Stimulated activated CD4-positive, alpha-beta T cell treated with anti-CD3 and anti-CD28 coated beads, TNF-alpha, amount 100 ng/mL, for 4 hours (primary cell): ENCODE measurements at places on chromosomes 11 and 22.

- DNase-seq, result peak; percentile 26
These were observed 100.2 kb upstream of the GAL start for GRCh38 chr11:68584097-68584496.

DNA sequence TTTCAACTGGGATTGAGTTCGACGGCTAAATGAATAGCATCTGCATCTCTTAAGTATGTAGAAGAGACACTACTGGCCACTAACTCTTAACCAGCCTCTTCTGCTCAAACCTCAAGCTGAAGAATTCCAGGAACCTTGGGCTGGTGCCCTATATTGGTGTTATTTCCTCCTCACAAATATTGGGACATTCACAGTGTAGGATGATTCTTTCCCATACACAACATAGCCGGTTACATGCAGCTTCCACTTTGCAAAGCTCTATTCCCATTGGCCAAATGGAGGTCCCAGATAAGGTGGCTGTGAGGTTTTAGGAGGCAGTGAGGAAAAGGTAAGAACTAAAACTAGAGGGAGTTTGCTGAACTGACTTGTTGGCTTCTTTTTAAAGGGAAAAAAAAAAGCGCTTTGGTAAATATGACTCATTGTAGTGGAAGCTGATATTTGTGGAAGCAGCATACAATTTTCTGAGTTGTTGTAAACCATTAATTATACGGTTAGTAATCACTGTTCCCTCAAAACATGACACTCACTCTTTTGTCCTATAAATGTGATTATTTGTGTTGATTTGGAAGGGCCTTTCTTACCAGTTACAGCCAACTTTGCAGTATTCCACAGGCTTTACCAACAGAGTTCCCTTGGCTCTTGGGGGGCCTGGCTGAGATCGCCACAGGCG lies 17.6 kb downstream of the C22orf31 start:
- no peak for DNase-seq

DNA sequence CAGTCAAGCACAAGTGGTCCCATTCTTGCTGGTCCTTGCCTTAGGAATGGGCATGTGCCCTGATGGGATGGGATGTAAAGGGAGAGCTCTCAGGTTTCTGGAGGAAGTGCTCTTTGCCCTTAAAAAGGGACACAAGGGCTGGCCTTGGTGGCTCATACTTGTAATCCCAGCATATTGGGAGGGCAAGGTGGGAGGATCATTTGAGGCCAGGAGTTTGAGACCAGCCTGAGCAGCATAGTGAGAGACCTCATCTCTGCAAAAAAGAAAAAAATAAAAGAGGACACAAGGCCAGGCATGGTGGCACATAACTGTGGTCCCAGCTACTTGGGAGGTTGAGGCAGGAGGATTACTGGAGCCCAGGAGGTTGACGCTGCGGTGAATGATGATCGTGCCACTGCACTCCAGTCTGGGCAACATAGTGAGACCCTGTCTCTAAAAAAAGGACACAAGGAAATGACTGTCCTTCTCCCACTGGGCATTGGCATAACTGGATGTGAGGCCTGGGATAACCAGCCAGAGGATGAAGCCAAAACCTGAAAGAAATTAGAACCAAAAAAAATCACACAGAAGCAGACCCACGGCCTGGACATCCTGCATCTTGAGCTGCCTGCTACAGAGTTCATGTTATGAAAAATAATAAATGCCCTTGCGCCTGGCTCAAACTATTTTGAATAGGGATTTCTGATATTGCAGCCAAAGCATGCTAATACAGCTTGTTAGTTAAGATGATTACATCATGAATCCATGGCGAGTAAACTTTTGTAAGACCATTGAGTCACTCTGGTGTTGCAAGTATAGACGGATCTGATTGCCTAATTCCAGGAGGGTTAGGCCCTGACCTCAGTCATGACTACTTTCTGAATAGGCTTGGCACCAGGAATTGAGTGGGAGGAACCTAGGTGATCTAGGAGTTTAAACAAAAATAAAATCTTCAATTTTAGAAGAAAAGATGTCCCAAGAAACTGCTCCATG lies 12.9 kb upstream of the CRKL start:
- DNase-seq, result no peak

- no peak for DNase-seq
These were observed 20.4 kb downstream of the CSF2RB start for GRCh38 chr22:36933629-36934417.

DNA sequence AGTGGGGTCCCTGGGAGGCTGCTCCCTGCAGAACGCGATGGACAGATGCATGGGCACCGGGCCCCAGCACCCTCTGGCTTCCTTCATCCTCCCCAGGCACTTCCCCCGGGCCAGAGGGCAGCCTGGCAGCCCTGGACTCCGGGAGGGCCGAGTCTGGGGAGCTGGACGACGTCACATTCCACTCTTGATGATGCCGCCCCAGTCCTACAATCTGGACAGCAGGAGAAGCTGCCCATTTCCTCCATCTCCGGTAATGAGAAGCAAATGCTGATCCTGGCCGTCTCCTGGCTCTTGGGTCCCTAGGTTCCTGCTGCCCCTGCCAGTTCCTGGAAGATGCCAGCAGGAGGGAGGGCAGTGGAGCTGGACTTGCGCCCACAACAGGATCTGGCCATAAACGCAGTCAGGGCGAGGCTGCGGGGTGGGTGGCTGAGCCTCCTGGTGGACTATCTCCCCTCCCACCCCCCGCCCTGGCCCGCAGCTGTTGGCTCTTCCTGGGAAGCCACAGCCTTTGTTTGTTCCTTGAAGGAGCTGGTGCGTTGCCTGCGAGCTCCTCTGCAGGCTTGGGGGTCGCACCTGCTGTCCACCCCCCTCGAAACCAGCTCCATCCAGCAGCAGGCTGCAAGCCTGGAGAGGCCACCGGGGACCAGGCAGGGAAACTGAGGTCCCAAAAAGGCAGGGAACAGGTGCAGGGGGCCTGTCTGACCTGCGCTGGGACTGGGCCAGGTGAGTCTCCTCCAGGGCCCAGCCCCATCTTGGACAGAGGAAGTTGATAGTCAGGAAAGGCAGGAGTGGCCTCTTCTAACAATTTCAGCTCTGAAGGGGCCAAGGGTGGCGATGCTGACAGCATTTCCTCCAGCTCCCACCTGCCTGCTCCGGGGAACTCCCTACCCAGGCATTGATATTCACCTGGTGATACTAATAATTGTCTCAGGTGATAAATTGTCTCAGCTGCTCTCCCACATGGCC lies 17.9 kb upstream of the MUC6 start:
- no peak for DNase-seq

DNA sequence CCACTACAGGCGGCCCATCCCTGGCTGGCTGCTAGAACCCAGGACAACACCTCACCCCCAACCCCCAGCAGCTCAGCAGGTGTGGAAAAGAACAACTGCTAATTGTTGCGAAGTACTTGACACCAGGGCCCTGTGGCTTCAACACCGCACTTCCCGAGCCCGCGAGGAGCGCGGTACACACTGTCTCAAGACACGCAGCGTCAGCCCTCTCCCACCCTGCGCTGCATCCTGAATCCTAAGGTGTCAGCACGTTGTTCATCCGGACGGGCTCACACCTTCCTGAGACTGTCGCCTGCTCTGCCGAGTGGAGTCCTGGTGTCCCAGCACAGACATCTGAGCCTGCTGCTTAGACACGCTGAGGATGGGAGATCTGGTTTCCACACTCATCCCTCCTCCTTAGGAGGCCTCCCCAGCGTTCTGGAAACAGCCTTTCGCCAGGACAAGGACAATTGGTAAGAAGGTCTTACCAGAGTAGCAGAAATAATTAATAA lies 1336.2 kb downstream of the BRD1 start:
- DNase-seq, result no peak

DNA sequence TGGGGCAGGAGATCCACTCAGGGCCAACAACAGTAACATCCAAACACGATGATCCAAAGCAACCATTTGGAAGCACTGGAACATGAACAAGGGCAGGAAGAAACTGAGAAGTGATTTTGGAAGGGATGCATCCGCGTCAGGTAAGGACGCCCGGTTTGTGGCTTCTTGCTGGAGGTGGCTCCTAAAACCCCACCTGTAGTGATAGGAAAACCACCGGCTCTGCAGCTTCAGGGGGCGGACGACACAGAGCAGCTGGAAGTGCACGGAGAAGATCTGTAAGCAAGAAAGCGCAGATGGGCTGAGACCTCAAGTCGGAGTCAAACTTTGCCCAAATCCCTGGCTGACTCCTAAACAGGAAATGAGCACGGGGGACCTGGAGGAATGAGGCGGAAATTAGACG lies 1066.1 kb downstream of the BRD1 start:
- no peak for DNase-seq

DNA sequence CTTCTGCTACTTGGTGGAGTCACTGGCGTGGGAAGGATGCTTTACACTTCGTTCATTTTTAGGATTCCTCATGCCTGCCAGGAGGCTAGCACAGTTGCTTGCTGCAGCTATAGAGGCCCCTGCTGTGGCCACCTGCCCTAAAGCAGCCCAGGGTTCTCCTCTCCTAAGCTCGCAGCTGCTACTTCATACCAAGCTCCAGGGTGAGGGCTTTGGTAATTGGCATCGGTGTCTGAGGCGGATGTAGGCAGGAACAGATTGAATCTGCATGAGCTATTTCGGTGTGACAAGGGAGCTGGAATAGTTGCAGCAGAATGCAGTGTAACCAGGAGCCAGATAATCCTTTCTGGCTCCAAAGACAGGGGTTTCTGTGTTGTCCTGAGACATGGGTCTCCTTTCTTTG lies 133.1 kb downstream of the MICAL2 start:
- no peak for DNase-seq

GRCh38 chr11:130063451-130063850 lies 6.2 kb upstream of the APLP2 start:
- no peak for DNase-seq

- DNase-seq, result no peak
These were observed 47.5 kb upstream of the PICALM start for GRCh38 chr11:86116386-86116726.

GRCh38 chr11:44698252-44698912 lies 28.4 kb upstream of the TSPAN18 start:
- no peak for DNase-seq

- no peak for DNase-seq
These were observed 50.2 kb downstream of the ARHGAP32 start for GRCh38 chr11:129141748-129142523.

DNA sequence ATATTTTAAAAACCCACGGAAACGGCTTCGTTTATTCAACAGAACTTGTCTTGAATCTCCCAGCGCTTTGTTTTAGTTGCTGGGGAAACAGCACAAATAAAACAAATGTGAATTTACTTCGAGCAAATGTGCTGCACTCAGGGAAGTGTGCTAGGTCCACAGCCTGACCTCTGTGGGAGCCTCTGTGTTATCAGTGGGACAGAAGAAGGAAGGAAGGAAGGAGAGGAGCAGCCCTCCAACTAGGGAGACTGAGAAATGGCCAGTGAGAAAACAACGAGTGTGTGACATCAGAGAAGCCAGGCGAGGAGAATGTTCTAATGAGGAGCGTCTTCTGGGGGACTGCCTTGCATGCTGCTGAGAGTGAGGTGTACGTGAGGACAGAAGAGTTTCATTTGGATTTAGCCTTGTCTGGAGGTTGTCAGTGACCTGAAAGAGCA lies 42.7 kb downstream of the PPP6R3 start:
- no peak for DNase-seq

GRCh38 chr11:77548552-77549445 lies 41.0 kb upstream of the AQP11 start:
- no peak for DNase-seq

DNA sequence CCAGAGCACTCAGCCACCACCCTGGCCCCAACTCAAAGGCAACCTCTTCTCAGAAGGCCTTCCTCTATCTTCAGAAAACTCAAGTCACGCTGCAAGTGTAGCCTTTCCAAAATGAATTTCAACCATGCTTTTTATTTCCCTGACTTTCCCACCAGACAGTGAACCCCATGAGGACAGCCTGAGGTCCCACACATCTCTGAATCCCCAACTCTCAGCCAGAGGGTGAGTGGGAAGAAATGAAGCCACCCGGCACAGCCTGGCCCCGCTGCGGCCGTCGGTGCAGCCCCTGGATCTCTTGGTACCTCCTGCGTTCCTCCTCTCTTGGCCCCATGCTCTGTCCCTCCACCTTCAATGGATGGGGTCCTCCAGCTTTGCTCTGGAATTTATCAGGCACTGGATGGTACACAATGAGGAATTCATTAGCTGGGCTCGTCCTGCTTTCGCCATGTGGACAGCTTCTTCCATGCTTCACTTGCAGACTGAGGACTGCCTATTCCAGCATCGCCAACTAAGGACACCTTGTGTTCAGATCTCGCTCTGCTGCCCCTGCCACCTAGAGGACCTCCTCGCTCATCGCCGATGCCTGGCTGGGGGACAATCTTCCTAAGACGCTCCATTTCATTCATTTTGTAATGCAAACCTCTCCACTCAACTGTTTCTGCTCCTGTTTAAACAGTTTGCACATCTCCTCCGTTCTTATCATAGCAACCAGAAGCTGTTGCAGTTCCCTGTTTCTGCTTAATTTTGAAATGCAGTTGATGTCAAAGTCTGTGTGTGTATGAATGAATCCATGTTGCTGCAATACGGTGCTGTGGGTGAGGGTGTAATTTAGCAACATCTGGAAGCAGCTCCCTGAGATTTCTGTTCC lies 672.1 kb downstream of the TBC1D22A start:
- DNase-seq, result no peak

GRCh38 chr11:31422703-31423102 lies 53.0 kb downstream of the DNAJC24 start:
- no peak for DNase-seq

GRCh38 chr22:47333625-47334024 lies 571.2 kb downstream of the TBC1D22A start:
- DNase-seq, result no peak

DNA sequence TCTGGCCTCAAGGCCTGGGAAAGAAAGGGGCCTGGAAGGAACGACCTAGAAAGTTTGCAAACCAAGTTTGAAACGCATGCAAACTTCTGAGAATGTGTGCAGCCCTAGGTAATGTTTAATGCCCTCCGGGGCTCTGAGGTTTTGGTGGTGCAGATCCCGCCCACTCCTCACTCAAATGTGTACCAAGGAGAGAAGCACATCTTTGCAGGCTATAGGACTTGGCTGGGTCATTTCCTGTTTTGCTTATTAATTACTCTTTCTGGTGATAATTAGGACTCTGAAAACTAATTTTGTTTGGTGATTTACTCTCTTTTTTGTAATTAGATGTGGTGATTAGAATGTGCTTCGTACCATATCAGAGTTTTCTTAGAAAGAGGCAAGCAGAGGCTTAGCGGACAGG lies 625.9 kb upstream of the CADM1 start:
- DNase-seq, result no peak

DNA sequence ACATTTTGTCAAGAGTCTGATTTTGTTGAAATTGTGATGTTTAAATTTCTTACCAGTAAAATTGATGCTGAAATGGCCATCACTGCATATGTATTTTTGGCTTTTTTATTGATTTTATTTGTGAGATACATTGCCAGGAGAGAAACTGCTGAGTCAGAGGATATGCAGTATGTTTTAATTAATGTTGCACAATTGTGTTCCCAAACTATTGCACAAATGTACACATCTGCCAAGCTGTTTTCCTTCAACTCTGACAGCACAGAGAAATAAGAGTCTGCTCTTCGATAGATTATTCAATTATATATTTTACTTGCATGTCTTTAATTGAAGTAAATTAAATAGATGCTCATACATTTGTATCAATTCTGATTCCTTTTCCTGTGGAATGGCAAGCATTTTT lies 640.2 kb upstream of the LUZP2 start:
- no peak for DNase-seq
